Endothelial cell (in vitro differentiated cells): ENCODE measurements at places on chromosomes 1 and 21.

- DNase-seq: no peak
These were observed 26.3 kb upstream of the TINAGL1 start for GRCh38 chr1:31549809-31550620.

- no peak for DNase-seq
These were observed 23.6 kb downstream of the VASH2 start for GRCh38 chr1:212973899-212974298.

- DNase-seq: no peak
These were observed 17.9 kb upstream of the ZBTB21 start for GRCh38 chr21:42027822-42028765.

DNA sequence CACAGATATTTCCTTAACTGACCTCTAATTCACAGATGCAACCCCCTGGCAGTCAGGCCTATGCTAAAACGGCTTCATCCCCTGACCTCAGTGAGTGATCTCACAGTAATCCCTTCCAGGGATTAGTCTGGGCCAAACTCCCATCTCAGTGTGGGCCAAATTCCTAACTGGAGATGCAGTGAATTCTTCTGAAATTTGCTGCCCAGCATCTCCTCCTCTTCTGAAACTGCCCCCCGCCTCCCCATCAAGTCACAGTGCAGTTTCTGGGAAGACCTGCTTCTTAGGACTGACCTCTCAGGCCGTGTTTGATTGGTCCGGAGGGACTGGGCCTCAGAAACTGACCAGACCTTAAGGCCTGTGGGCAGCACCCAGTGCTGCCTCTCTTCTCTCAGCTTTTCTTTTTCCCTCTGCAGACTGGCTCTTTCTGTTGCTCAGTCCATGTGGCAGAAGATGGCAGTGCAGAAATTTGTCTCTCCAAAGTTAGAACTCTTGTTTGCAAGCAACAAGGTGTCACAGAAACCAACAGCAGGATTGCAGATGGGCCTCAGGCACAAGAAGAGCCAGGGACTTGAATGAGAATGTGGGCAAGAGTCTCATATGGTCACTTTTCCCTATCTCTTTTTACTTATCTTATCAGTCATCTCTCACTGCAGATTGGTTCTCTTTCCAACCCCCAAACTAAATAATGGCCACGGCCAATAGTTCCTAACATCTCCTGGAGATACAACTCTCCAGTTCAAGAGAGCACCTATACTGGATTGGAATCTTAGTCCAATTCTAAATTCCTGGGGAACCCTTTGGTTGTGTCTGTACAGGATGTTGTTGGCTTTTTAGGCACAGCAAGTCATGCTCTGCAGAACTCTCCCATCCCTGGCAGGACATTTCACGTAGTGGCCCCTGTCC lies 95.5 kb upstream of the RALGPS2 start:
- no peak for DNase-seq

GRCh38 chr21:36992671-36993070 lies 13.8 kb upstream of the RIPPLY3 start:
- DNase-seq: no peak

DNA sequence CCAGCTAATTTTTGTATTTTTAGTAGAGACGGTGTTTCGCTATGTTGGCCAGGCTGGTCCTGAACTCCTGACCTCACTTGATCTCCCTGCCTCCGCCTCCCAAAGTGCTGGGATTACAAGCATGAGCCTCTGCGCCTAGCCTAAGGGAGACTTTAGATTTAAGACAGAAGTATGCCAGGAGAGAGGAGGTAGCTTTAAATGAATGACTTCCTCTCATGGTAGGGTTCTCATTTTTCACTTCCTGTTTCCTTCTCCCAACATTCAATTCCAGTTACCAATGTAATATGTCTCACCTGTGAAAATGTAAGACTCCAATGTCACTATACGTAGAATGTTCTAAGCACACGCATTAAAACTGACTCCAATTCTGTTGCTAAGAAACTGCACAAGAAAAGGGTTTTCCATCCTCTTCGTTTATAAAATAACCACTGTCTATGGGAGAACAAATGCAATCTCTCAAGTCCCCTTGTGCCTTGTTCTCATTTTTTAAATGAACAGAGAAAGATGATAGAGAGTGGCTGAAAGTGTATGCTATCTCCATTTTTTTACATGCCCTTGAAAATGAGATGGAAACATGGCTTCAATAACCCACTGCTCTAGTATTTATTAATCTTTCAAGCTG lies 140.0 kb downstream of the SLC45A1 start:
- DNase-seq: no peak
